CMK (cell line): ENCODE measurements at places on chromosomes 1 and 21.

DNA sequence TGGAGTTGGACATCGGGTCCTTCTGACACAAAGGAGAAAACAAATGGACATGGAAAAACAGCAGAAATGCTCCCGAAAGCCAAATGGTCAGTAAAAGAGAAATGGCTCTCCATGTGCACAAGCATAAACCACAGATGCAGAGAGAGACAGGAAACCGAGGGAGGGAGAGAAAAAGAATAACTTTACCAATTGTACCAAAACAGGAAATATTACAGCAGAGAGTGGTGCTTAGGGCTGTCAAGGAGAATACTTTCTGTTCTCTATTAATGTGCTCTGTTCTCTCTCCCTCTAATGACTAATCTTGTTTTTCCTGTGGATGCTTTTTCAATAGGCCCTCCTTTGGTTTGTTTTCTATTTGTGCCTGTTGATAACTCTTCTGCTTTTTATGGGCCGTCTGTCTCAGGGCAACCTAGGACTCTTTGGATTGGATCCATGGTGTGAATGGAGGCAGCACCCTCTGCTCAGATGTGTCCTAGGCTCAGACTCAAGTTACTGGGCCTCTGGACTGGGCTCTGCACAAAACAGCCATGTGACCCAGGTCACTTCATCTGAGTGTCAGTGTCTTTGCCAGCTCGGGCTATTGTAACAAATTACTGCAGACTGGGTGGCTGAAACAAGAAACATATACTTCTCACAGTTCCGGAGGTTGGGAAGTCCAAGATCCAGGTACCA lies 663.0 kb downstream of the NPHP4 start:
- DNase-seq: no peak

DNA sequence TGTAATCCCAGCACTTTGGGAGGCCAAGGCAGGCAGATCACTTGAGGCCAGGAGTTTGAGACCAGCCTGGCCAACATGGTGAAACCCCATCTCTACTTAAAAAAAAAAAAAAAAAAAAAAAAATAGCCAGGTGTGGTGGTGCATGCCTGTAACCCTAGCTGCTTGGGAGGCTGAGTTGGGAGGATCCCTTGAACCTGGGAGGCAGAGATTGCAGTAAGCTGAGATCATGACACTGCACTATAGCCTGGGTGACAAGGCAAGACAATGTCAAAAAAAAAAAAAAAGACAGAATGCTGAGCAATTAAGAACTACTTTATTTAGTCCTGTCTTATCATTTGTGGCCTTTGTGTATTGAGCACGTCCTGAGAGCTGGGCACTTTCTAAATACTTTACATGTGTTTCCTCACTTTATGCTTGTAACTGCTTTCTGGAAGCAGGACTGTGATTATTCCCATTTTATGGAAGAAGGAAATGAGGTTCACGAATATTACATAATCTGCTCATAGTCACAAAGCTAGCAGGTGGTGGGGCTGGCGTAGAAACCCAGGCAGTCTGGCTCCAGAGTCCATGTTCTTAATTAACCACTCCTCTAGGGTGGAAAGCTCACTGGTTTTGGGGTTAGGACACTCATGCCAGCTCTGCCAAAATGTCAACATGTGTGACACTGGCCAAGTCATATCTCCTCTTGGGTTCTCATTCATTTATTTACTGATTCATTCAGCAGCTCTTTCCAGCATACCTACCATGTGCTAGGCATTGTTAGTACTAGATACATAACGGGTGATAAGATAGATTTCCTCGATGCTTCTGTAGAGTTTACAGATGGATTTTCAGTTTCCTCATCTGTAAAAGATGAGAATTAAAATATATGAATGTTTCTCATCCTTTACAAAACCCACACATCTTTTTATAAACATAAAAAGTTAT lies 57.7 kb downstream of the DDR2 start:
- no peak for DNase-seq

GRCh38 chr21:42469272-42469671 lies 26.8 kb downstream of the RSPH1 start:
- no peak for DNase-seq

DNA sequence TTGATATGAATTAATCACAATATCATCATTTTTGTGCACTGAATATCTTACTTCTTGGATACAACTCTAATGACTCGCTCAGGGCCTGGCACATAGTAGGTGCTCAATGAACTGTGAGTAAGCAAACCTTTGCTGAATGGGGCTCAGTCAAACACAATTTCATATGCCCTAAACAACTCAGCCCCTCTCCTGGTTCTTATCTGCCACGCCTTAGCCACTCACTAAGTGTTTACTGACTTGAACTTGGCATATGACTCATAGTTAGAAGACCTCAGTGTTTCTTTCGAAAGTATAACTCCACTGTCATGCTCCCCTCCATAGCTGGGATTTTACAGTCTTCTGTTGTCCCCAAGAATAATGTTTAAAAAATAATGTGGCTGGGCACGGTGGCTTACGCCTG lies 4.8 kb upstream of the IFNLR1 start:
- DNase-seq: no peak

DNA sequence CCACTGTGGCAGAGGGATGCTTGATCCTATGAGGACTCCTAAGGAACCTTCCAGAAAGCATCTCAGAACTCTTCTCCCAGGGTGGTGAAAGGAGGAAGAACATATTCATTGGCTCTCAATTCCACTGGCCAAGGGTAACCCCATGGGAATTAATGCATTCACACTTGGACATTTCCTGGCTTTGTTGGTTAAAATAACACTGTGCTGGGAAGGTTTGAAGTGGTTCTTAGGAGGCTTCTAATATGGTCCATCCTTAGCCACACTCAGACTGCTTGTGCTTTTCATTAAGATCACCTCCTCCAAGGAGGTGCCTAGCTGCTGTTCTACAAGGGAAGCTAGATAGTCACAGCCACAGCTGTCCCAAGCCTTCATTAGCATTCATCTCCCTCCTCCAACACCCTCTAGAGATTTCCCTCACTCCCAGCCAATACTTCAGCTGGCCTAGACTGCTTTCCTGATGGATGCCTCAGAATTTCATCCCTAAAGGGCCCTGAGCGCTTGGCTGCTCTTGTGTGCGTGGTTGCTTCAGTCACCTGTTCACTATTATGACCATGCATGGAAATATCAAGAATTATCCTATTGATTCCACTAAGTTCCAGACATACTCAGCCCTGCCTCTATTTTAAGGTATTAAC lies 544.4 kb downstream of the PLPP3 start:
- no peak for DNase-seq

GRCh38 chr1:20028125-20028524 lies 41.9 kb upstream of the PLA2G5 start:
- DNase-seq: no peak

GRCh38 chr1:231153726-231154125 lies 8.1 kb upstream of the TRIM67 start:
- no peak for DNase-seq

DNA sequence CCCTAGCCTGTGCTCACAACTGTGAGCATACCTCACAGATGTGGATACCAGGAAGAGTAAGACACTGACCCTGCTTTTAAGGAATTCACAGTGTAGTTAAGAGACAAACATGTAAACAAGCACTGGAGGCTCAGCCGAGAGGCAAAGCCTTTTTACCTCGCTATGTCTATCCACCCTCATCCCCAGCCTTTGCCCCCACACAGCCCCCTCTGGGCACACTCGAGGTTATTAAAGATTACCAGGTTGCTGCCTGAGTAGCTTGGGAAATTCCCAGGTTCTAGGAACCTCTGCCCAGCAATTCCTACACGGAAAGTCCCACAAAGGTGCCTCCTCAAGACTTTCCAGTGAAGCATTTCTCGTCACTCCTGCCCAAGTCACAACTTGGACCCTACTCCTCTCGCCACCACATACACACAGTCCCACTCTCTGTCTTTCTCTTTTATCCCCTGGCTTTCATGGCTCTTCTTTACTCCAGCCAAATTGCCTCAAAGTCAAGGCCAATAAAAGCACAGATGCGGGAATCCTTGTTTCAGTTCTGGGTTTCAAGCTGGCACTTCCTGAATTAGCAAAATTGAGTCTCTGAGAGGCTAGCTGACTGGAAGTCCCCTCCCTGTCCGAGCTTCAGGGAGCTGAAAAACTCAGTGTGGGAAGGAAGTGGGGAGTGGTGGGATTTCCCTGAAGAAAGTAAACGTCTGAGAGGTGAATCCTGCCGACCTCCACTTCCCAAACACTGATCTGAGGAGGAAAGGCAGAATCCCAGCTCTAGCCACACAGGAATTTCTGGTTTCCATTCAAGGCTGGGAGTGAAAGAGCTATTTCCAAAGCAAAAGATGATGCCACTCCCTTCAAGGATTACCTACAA lies 7.6 kb downstream of the DENND2D start:
- no peak for DNase-seq

DNA sequence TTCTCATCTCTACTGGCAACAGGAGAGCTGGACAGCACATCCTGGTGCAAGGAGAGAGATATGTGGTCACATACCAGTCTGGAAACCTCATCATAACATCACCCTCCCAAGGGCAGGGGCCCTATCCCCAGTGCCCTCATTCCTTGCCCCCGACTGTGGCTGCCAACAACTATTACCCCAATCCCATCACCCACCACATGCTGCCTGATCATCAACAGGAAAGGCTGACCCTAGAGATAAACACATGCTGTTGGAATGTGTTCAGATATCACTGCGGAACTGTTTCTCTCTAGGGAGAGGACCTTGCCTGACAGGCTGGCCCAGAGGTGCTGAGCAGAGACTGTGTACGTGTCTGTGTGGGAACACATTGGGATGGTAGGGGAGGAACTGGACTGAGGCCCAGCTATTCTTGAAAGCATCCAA lies 4.5 kb upstream of the INKA2 start:
- peak; percentile 78 for DNase-seq

- no peak for DNase-seq
Measured at GRCh38 chr21:28447462-28447861, 545.2 kb downstream of the LTN1 start.

DNA sequence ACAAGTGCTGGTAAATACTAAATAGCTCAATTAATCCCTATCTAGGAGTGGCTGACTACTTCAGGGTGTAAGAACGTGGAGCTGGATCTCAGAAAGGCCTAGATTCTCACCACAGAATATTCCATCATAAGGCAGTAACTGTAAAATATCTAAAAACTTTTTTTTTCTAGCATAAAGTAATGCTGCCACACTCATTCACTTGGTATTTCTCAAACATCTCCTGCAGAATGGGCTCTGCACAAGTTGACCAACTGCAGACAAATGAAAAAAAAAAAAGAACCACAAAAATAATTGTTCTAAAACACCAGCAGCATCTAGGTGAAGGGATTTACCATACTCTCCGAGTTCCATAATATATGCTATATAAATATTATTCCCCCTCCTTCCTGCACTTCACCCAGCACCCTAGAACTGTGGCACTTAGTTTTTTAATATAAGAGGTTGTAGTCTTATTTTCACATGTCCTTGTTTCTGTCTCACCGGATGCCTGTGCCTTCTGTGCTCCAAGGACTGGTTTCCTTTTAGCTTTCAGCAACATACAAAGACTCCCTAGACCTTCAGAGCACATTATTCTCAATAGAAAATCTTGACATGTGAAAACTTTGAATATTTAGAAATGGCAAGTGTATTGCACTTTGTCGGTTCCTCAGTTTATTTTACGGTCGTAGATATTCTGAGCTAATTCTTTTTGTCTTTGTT lies 8.9 kb downstream of the VSIG8 start:
- DNase-seq: no peak

DNA sequence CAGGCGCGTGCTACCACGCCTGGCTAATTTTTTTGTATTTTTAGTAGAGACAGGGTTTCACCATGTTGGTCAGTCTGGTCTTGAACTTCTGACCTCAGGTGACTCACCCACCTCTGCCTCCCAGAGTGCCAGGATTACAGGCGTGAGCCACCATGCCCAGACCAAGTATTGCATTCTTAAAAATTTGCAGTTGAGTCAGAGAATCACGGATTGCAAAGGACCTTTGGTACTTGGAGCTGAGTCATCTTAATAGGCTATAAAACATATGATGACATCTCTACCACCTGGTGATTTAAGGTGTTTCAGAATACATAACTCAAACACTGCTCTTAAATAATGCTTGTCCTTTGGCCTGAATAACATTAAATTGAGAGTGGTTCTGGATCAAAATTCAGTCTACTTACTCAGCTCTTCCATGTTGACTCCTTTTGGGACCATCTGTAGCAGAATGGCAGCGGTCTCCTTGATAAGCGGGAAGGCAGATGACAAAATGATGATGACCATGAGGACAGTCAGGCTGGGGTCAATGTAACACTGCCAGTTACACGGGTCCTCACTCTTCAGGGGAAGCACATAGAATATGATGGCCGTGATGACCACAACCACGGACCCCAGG lies 10.4 kb downstream of the SLC30A10 start:
- DNase-seq: no peak

- DNase-seq: no peak
Measured at GRCh38 chr1:15224259-15224869, 22.7 kb upstream of the FHAD1 start.

DNA sequence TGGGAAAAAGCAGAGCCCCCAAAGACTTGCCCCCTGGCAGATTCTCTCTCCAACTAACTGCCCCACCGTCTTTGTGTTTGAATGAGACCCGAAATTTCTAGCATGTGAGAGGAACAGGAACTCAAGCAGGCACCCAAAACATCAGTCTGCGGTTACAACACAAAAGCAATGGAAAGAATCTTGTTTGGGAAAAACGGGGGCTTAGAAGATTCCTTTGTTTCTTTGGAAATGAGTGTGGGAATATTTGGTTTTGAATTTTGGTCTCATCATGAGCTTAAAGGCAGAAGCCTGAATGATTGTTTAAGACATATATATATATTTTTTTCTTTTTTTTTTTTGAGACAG lies 188.9 kb upstream of the TMEM51 start:
- no peak for DNase-seq
